Activated naive CD8-positive, alpha-beta T cell treated with anti-CD3 and anti-CD28 coated beads for 36 hours (primary cell): ENCODE measurements at places on chromosomes 2 and 18.

DNA sequence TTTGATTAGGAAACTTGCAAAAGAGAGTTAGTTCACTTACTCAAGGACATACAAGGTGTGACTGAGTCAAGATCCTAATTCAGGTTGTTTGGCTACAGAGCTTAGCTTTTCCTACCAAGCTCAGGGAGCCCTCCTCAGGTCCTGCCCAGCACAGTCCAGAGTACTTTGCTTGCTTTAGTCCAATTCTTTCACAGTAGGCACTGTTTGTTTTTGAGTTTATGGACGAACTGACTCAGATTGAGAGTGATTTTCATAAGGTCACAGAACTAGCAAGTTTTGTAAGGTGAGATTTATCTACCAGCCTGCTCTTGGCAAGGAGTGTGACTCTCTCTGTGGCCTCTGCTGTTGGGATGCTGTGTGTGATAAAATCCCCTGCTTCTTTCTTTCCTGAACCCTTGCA is 310.5 kb downstream of the PTPRM start:
- DNase-seq, result no peak

GRCh38 chr2:11925295-11926066 is 179.0 kb downstream of the LPIN1 start:
- DNase-seq, result no peak

DNA sequence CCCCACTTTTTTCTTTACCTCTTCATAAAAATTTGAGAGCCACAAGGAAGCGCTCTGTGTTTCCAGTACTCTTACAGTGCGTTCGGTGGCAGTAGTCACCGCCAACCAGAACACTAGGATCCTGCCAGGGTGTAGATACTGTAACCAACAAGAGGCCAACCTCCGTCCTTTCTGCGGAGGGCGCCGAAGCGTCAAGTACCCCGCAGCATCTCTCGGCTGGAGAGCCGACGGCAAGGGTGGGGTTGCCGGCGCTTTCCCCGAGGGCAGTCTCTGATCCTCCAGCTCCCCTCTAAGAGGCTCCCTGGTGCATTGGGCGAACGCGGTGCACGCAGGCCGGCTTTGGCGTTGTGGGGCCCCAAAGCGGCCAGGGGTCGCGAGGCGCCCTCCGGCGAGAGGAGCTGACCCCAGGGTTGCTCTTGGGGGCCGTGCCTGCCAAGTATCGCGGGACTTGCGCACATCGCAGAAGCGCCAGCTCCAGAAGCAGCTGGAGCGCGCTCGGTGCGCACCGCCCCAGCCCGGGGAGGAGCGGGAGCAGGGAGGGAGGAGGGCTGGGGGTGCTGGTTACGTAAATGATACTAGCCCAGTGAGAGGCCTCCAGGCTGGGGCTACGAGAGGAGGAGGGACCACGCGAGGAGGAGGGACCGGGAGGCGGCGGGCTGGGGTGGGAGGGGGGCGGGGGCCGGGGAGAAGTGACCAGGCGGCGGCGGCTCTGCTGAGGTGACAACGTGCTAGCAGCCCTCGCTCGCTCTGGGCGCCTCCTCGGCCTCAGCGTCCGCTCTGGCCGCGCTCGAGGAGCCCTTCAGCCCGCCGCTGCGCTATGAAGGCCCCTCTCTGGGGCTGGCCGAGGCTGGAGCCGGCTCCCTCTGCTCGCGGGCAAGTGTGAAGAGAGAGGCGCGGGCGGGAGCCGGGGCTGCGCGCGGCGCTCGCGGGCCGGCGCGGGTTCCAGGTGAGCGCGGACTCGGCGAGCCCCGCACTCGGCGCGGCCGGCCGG is at the start of gene GALNT13:
Gene GALNT13 (plus strand): TSS at position 692 of the 991 bp plus-strand sequence.
- DNase-seq, result peak; percentile 6

- no peak for DNase-seq
Measured at GRCh38 chr2:102226612-102227391, 40.0 kb downstream of the IL1RL2 start.

DNA sequence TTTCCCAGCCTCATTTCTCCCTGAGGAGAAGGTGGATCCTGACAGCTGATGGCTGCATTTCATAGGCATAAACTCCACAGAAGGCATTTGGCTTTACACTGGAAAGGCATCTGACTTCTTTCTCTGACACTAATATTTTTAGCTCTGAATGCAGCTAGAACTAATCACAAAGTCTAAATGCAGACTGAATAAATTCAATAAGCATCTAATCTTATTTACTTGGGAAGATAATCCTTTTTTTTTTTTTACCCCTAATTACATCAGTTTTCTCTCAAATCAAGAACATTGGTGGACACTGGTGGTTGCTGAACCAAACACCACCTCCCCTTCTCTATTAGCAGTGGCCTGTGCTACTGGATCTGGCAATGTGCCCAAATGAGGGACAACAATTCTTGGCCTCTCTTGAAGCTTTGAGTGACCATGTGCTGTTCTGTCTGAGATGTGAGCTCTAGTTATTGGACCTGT is 50.9 kb upstream of the CD226 start:
- DNase-seq, result no peak
